ENCODE measurements at places on chromosomes 5 and 9.
A peak's percentile ranks its signal among the peaks of the same experiment; 100 is the strongest.

DNA sequence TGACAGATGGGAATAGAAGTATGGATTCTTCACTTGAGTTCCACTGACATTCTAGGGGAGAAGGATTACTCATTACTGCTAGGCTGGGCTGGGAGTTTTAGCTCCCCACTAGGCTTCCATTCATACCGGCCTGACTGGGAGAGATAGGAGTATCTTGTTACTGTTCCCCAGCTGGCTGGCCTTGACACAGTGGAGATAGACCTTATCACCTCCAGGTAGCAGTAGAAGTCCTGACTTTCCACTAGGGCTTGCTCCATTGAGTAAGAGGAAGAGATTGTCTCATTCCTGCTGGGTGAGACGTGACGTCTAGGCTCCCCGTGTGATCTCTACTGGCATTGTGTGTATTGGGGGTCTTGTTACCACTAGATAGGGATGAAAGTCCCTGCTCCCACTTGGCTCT is 156.4 kb downstream of the CACNA1B start:
- DNase-seq = no peak

GRCh38 chr9:36997414-36997813 is 36.7 kb downstream of the PAX5 start:
- peak; percentile 14 for DNase-seq

GRCh38 chr5:52077941-52078815 is 694.9 kb downstream of the ISL1 start:
- DNase-seq = no peak

DNA sequence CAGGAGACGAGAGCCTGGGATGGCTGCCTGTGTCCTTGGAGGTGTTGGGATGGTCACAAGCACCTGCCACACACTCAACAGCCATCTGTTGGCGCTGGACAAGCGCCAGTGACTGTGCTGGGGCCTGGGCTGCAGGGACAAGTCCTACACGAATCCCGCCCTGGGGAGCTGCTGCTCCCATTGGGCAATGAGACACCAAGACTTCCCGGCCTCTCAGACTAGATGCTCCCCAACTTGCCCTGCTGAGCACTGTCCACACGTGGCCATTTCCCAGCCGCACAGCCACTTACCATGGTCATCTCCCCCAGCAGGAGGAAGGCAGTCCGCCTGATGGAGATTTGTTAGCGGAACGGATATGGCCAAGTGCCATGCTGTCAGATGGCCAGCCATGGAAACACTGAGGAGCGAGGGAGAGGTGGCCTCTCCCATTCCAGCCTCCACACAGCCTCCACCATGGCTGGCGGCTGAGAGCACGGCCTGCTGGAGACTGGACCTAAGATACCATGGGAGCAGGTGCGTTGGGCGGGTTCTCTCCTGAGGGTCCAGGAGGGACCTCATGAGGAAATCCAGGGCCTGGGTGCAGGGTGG is 43.9 kb downstream of the PRRT1B start:
- no peak for DNase-seq

- no peak for DNase-seq
Measured at GRCh38 chr5:150175076-150175475, 8.5 kb downstream of the CDX1 start.

DNA sequence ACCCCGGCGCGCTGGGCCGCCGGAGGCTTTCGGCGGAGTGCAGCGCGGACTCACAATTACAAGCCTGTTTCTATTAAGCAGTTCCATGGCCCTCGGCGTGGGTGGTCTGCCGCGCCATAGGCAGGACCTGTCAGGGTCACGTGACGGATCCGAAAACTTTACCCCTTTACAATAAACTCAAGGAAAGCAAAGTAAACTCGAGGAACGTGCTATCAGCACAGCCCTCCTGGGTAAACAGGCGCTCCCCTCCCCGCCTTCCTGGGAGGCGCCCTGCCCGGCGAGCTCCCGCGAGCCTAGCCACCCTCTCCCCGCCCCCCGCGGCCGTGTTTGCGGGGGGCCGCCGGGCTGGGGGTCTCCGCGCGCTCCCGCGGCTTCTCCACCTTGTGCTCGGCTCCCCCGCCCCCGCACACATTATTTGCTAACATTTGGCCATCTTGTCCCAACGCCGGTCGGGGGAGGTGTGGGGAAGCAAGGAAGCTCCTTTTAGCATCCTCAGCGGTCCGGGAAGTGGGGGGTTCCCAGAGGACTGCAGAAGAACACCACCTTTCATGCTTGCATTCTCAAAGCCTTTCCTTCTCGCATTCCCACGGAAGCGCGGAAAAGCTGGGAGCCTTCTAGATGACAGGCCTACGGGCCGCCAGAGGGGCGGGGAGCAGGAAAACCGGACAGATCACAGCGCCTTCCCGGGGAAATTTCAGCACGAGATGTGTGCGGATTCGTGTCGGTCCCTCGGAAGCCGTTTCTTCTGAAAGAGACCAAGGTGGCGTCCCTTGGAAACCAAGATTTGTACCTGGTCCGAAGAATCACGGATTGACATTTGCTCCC is at the start of gene PTCH1:
PTCH1 (minus strand) TSS at position 238 of the 825 bp plus-strand sequence.
- DNase-seq = no peak

DNA sequence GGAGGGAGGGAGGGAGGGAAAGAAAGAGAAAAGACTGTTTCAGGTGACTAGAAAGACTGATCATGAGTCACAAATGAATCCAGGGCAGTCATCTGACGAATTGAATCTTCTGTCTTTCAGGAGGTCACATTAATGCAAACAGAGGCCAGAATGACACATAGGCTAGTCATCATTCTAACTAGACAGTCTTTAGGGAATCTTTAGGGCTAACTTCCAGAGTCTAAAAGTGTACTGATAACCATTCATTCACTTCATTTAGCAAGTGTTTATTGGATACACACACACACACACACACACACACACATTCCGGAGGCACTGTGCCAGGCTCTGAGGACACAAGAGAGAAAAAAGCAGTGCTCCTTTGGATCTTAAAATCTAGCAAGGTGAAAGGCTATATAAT is 156.7 kb downstream of the EBF1 start:
- peak; percentile 86 for DNase-seq

GRCh38 chr5:67648201-67648671 is 451.6 kb upstream of the CD180 start:
- no peak for DNase-seq

GRCh38 chr5:50292735-50293394 is 148.2 kb downstream of the EMB start:
- DNase-seq = no peak

DNA sequence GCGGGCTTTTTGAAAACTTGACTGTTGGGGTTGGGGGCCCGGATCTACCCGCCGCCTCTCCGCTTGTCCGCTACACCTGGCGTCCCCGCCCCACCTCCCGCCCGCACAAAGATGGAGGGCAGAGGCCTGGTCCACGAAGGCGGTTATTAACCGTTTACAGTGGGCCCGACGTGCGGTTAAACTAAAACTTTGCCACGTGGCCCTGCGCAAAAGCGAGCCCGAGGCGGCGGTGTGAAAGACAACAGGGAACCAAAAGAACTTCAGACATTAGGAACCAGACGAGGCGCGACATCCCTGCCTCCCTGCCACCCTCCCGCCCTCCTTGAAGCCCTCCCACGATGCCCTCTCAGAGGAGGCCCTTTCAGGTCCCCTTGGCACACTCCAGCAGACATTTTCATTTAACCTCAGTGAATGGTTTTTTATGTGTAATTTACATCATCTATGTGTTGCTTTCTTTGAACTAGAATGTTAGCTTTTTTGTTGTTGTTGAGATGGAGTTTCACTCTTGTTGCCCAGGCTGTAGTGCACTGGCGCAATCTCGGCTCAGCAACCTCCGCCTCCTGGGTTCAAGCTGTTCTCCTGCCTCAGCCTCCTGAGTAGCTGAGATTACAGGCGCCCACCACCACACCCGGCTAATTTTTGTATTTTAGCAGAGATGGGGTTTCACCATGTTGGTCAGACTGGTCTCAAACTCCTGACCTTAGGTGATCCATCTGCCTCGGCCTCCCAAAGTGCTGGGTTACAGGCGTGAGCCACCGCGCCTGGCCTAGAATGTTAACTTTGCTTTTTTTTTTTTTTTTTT is 999 bp upstream of the HNRNPA0 start:
- no peak for DNase-seq

GRCh38 chr9:32957358-32957757 is 44.1 kb downstream of the APTX start:
- DNase-seq = no peak

GRCh38 chr9:98255061-98255577 is 330 bp downstream of the TBC1D2 start:
- no peak for DNase-seq

DNA sequence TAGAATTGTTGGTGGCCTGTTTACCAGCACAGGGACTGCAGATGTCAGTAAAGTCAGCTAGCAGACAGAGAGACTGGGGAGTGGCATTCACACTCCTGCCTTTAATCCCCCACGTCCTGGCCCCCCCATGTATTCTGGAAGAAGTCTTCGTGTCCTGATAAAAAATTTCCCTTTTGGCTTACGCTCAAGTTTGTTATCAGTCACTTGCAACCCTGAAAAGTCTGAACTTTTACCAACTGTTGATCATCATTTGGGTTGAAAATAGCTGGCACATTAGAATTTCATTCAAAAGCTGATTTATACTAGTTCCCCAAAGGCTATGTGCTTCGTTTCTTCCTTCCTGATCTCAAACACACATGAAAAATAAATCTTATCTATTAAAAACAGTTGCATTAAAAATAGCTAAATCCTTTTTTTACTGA is 5.8 kb upstream of the CRHBP start:
- DNase-seq = no peak

GRCh38 chr9:84000186-84000585 is 19.6 kb downstream of the RMI1 start:
- no peak for DNase-seq

DNA sequence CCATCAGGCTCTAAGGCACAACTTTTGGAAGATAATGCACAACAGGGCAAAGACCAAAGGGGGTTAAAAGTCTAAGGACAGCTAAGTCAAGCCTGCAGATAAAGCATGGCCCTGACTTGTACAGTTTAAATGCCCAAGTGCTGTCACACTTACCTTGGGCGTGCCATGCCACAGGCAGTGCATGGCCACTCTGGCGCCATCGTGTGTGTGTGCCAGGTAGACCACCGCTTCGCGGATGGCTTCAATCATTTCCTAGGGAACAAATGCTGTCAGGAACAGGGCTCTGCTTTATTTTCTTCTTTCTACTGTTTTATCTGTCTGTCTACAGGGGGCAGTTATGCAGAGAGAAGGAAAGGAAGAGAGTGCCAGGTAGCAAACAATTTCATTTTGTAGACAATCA is 19.3 kb downstream of the PUM3 start:
- no peak for DNase-seq

GRCh38 chr5:31471916-31472315 is 60.0 kb downstream of the DROSHA start:
- no peak for DNase-seq

Data from RCC 7860 (cell line).